ENCODE measurements at places on chromosomes 12 and 14.

DNA sequence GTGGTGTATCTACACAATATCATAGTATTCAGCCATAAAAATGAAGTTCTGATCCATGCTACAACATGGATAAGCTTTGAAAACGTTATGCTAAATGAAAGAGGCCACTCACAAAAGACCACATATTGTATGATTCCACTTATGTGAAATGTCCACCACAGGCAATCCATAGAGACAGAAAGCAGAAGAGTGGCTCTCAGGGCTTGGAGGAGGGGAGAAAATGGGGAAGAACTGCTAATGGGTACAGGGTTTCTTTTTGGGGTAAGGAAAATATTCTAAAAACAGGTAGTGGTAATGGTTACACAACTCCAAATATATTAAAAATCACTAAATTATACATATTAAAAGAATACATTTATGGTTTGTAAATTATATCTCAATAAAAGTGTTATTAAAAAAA, 16.5 kb downstream of the SCNN1A start:
- no peak for DNase-seq

DNA sequence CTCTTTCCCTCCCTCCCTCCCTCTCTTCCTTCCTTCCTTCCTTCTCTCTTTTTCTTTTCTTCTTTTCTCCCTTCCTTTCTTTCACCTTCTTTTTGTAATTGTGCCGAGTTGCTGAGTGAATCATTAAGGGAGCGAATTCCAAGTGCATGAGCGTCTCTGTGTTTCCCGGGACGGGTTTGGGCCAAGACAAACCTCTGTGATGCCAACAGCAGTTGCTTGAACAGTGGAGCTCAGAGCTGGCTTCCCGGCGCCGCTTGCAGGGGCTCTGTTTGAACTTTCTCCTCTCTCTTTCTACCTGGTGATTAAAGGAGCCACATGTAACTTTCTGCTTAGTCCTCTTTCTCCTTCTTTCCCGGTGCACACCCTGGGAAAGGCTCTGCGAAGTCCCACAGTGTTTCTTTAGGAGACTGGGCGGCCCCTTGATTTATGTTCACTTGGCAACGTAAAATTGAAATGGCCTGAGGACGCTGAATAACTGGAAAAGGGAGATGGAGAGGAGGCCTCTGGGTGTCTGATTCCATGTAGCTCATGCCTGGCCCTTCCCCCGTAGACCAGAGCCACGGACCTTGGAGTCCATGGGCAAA, 33.7 kb upstream of the MAP1LC3B2 start:
- peak; percentile 38 for DNase-seq

GRCh38 chr12:8553088-8553627, 12.5 kb upstream of the CLEC4E start:
- DNase-seq, result no peak

GRCh38 chr12:66063916-66064315, 66.6 kb downstream of the LLPH start:
- DNase-seq, result no peak

DNA sequence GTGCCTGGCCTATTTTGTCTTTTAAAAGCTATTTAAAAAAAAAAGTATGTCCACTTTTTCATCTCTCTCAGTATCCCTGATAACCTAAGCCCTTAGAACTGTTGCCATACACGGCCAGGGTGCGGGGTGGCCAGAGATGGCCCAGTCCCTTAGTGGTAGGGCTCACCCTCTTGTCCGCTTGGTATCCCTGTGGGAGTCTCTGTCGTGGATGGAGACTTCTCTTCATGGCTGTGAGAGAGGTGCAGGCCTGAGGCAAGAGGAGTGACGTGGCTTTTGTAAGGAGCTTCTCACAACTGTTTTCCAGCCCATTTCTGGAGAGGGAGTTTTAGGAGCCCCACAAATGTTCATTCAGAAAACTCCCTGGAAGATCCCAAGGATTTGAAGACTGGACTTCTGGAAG, 26.8 kb downstream of the XRCC3 start:
- no peak for DNase-seq

DNA sequence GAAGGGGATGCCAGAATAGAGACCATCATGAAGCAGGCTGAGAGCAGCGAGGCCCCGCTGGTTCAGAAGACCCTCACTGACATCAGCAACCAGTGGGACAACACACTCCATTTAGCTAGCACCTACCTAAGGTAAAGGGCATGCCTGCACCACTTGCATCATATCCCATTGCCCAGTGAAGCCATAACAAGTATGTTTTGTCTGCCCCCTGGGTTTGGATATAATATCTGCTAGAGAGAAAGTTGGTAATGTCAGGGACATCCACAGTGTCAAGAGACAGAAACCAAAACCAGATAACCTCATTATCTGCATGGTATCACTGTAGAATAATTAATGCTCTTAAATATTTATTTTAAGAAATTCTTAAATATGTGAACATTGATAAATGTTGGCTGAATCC, 173.8 kb downstream of the SYNE2 start:
- DNase-seq, result no peak

GRCh38 chr12:59570145-59570544, 25.7 kb upstream of the SLC16A7 start:
- DNase-seq, result no peak
